Gastrocnemius medialis (tissue), 4 donors: ENCODE measurements at places on chromosomes 12 and 14. TPM values are rescaled to one million over a fixed set of nuclear protein-coding genes. Genes with fewer than 3 reads are reported as not detected.

Gene CLEC4C
- not detected for total RNA-seq

Gene KLHL33
- total RNA-seq: 4.7 TPM

DNA sequence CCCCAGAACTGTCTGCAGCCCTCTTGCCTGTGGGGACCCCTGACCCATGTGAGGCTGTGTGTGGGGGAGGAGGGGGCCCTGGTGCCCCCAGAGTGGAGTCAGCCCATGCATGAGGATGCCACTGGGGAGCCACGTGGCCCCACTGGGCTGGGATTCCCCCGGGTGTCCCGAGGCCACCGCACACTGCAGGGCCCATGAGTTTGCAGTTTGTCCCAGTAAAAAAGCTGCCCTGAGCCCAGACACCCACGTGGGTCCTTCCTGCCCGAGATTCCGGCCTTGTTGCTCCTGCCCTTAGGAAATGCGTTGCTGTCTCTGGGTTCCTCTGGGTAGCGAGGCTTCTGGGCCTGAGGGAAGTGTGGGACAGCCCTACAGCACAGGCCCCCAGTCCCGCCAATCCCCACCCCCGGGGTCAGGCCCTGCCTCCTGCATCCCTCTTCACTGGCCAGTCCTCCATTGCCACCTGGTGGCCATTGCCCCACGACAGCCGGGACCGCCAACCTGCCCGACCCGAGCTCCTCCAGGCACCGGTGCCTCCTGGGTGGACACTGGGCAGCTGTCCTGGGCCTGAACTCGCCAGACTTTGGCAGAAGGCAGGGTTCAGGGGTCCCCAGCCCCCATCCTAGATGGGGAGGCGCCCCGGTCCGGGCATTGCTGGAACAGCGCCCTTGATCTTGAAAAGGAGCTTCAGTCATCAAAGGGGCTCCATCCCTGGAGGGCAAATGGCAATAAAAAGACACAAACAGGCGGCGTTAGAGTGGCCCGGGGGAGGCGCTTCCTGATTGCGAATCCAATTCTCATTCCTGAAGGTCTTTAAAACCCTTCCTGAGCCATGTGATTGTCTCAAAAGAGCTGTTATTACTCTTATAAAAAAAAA, 15.6 kb upstream of the C14orf180 start:
- H3K36me3 ChIP-seq: no peaks in the 10 kb centered on the region
- no peak overlapping the region for H3K27ac ChIP-seq

DNA sequence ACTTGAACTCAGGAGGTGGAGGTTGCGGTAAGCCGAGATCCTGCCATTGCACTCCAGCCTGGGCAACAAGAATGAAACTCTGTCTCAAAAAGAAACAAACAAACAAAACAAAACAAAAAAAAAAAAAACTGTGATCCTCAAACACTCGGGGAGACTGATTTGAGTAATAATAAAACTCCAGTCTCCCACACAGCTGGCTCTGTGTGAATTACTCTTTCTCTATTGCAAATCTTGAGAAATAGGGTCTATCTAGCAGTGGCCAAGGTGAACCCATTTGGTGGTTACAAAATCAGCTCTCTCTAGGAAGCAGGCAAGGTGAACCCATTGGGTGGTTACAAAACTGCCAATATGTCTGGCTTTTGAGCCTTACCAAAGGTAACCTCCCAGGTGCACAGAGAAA, 6.0 kb upstream of the ACOT6 start:
- H3K36me3 ChIP-seq: no peaks in the 10 kb centered on the region
- no peaks in the 10 kb centered on the region for H3K27me3 ChIP-seq
- H3K4me3 ChIP-seq: no peak overlapping the region
- no peak for DNase-seq
- no peaks in the 10 kb centered on the region for H3K4me1 ChIP-seq

Gene TAS2R31
- 3.6 TPM for total RNA-seq

Gene RFX4
- total RNA-seq: not detected

Gene B4GALNT3
- 0.88 TPM for total RNA-seq

DNA sequence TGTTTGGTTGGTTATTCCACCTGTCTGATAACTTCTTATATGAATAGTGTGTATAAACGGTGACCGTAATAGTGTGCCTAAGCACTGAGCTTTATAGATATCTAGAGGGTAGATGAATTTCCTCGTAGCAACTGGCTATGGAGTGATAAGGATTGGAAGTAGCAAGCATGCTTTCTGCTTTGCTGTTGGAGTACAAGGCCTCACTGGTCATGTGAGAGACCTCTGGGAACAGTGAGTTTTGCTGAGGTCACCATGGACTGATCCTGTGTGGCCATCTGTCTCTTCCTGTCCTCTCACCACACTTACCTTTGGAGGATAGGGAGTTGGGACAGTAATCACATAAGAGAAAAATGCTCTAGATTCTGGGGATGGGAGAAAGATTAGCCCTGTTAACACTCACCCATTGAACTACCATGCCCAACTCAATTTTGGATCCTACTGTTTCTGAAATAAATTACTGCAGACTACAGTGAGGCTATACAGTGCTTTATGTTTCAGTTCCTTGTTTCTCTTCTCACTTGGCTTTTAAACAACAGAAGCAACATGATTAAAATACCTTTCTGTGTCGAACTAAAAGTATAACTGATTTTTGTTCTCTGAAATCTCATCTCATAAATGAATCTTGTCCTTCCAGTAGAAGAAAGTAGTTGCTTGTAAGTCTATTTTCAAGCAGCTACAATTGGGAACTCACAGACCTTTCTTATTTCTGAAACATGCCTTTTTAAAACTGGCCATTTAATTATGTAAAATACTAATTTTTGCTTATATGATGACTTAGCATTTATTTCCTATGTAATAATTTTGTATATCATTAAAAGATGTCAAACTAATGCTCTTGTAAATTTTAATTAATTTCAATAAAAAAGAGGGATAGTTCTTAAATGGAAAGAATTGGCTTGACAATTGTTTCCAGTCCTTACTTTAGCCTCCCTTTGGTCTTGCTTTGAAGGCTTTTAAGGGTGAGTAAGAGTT, 8.3 kb downstream of the TMX1 start:
- no peak overlapping the region for H3K27ac ChIP-seq
- peaks cover 4% of the 10 kb centered on the region for H3K36me3 ChIP-seq
- no peaks in the 10 kb centered on the region for H3K4me1 ChIP-seq

Gene ARMH4
- total RNA-seq: 1.4 TPM
